Cortex of kidney (tissue), 1 donor: ENCODE measurements at places on chromosomes 1 and 21.

GRCh38 chr1:61004262-61005003 is 77.9 kb upstream of the NFIA start:
- no peak for DNase-seq

- DNase-seq = no peak
Observed at GRCh38 chr1:26177182-26177684, at the start of gene CNKSR1. CNKSR1 (plus strand) TSS chr1:26177491; CDS start chr1:26177548, 57 bp downstream.

DNA sequence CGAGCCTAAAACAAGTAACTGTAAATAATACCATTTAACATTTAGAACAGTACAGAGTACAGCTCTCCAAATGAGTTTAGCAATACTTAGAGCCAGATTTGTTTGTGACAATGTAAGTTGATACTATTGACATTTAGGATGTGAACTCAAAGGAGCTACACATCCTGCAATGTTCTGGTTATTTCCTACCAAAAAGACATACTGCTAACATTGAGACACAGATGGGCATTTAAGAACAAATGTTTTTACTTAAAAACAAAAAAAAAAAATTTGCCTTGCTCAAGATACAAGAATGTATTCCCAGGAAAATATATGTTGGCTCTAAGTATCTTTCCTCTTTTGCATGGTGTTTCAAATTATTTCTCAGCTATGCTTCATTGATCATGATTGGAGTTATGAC is 1464.8 kb upstream of the PRMT6 start:
- DNase-seq = no peak

GRCh38 chr1:10559386-10559785 is 84.6 kb downstream of the PEX14 start:
- no peak for DNase-seq

DNA sequence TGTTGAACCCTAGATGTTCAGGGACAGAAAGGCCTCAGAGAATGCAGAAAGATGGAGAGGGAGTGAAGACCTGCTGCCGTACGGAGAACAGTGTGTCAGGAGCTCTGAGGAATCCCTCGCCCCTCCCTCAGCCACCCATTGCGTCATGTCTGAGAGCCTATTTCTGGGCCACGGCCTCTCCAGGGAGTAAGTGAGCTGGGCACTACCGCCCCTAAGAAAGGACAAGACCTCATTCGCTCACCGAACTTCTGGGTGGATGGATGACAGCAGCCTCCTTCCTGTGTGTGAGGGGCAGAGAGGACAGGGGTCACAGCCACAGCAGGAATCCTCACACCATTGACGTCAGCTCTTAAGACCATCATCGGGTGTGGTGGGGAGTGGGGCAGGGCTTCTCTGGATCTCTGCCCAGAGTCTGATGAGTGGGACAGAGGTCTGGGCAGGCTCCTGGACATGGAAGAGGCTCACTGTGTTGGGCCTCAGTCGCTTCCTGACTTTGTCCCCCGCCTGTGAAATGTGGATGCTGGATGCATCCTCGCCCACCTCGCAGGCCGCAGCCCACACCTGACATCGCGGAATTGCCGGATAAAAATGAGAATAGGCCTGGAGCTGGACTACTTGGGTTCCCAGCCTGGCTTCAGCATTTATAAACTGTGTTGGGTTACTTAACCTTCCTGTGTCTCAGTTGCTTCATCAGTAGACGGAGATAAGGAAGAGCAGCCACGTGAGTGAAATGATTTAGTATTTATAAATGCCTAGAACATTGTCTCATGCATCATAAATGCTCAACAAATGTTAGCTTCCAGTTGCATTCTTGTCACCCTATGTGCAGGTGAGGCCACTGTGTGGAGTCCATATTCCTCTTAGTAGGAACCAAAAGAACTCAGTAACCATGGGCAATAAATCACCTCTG is 238.6 kb downstream of the TRABD2B start:
- DNase-seq = no peak

DNA sequence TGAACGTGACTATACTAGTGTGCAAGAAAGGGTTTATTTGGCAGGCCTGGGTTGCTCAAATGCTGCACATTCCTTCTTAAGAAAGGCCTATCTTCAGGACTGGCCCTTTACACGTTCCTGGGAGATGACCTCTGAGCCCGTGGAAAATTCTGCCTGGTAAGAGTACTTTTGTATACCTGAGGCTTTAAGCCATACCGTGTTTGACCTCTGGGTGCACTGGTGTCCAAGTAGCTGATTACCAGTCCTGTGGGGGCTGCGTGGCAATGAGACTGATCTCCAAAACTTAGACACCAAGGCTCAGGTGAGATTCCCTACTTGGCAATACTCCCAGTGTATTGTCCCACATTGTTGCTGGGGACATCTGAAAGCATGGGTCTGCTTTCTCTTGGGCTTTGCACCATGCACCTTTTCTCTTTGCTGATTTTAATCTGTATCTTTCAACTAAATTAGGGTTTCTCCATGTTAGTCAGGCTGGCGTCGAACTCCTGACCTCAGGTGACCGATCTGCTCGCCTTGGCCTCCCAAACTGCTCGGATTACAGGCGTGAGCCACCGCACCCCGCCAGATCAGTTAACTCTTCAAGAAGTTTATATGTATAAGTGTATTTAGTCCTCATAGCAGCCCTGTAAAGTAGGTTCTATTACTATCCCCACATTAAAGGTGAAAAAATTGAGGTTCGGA is 44.5 kb downstream of the TRIM33 start:
- no peak for DNase-seq

DNA sequence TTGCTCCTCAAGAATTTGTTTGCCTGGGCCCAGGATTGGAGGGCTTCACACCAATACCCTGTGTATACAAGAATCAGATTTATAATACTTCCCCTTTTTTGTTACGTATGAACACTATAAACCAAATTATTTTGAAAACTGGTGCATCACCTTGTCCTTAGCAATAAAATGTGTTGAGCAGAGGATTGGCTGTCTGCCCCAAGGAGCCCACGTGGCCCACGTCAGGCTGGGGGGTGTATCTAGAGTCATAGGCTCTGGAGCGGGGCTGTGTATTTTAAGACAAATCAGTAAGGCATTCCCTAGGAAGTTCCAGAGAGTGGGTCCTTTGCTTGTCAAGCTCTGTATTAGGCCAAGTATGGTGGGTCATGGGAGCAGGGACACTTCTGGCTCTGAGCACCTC is 2.0 kb upstream of the ST3GAL3 start:
- DNase-seq = no peak

DNA sequence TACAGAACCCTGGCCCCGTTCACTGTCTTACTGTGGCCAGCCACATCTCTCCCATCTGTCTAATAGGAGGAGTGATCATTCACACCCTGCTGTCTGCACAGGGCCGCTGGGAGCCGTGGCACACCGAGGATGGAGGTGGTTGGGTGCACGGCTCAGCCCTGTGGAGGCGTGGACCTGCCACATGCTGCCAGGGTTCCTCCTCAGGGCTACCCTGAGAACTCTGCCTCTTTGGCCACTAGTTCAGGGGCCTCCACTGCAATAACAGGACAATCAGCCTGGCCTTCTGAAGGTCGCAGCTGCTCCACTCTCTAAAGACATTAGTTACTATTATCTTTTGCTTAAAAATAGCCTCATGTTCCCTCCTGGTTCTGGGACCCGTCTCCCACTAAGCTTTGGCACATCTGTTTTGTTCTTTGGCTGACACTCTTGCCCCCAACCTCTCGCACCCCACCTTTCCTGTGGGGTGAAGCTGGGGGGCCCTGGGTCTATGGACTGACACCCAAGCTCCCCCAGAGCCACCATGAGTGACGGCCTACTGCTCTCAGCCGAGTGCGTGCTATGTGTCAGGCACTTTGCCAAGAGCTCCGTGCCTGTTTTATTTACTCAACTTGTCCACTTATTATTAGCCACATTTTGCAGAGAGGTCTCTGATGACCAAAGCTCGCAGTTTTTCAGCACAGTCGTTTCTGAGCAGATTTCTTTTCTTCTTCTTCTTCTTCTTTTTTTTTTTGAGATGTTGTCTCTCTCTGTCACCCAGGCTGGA is 66.3 kb downstream of the ARHGEF10L start:
- DNase-seq = no peak

DNA sequence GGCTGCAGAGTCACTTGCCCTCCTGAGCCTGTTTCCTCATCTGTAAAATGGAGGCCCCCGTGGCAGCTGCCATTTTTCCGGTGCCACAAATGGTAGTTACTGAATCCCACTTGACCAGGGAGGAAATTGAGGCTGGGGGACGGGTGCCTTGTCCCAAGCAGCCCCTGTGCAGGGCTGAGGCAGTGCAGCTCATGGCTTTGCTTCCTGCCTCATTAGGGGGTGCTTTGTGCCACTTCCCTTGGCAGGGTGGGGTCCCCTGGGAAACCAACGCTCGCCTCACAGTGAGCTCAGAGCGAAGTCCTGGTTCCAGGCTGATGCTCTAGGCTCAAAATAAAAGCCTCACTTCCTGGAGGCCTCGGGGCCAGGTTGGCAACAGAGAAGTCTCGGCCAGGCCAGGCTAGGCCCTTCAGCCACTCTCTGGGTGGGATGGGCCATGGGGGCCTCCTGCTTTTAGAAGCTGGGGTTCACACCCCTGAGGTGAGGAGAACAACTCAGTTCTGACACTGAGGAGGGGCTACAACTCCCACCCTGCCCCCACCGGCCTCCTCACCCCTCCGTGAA is 6.8 kb downstream of the LAPTM5 start:
- DNase-seq = no peak

DNA sequence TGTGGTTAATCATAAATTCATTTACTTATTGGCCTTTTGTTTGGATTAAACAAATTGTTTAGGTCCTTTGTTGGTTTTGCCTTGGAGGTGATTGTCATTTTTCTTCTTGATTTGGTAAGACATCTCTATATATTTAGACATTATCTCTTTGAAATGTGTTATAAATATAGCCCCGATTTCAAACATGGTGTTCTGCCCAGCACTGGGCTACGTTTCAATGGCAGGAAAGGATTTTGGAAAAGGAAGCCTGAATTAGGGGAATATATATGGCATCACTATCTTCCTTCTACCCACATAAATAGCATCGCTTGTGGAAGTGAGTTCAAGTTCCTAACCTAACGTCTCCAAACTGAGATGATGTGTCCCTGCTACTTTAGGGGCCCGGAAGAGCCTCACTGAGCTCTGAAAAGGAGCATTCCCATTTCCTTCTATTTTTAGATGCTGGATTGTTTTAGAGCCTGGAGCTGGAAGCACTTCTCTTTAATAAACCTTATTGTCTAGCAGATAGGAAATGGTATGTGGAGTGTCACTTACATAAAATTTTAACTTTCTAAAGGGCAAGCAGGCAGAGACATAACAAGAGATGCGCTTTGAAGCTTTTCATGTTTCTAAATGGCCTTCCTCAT is 39.4 kb downstream of the PGBD5 start:
- DNase-seq = no peak

DNA sequence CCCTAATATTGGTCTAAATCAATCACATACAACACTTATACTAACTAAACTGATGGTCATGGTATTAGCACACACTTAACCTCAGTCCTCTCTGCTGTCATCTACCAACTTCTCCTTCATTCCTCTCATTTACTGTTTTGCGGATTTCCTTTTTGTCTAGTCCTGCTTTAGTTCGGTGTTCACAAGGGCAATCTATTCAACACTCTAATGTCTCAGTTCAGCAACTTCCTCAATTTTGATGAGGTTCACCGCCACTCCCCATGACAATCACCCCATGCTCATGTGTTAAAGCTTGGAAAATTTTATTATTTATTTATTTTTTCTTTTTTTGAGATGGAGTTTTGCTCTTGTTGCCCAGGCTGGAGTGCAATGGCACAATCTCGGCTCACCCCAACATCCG is 301.1 kb downstream of the PTPRC start:
- DNase-seq = no peak

DNA sequence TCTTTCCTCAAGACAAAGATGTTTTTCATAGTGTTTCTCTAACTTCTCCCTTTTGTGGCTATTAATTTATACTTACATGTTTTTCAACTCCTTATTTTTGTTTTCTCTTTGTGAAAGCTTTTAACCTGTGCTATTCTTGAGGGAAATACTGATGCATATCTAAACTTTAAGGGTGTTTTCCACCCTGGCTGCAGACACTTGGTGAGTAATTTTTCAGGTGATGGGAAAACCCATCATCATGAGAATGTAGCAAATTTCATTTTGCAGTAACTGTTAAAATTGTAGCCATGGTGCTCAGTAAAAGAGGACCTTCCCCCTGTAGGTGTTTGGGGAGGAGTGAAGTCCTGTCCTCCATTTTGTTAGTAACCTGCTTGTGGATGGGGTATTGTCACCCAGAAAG is 124.2 kb downstream of the LIPI start:
- no peak for DNase-seq

DNA sequence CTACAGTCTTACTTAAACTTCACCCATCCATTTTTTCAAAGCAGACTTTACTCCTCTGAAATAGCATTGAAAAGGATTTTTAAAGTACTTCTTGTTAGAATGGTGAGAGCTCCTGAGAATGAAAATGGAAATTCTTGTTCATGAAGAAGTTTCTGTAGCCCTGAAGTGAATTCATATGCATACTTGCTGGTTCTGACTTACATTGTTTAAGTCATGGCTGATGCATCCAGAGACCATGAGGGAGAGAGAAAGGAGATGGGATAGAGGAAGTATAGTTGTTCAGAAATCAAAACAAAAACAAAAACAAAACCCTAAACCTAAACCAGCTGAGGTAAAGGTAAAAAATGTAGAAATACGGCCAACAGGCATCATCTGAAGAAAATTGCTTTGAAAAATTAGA is 27.1 kb upstream of the SAMSN1 start:
- DNase-seq = no peak
